ENCODE measurements at places on chromosomes 3 and 15. TPM values are rescaled to one million over a fixed set of nuclear protein-coding genes. Genes with fewer than 3 reads are reported as not detected.

DNA sequence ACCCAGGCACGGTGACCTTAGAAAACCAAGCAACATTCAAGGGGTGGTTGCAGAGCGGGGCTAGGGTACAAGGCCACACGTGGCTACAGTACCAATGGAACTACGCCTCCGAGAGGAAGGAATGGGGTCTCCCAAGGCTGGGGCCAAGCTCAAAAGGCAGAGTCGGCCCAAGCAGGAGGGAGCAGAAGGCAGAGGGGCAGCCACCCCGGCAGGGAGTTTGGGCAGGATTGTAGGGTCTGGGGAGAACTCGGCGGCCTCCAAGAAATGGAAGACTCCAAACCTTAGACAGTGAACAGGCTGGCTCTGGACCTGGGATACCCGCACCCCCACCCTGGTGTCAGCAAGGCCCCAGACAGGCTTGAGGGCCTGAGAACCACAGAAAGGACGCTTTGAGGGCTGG lies 28.7 kb downstream of the ATRIP start:
- no peak overlapping the region for H3K27ac ChIP-seq
- no peaks in the 10 kb centered on the region for H3K36me3 ChIP-seq
- DNase-seq: no peak
- H3K4me1 ChIP-seq: peaks cover 8% of the 10 kb centered on the region

DNA sequence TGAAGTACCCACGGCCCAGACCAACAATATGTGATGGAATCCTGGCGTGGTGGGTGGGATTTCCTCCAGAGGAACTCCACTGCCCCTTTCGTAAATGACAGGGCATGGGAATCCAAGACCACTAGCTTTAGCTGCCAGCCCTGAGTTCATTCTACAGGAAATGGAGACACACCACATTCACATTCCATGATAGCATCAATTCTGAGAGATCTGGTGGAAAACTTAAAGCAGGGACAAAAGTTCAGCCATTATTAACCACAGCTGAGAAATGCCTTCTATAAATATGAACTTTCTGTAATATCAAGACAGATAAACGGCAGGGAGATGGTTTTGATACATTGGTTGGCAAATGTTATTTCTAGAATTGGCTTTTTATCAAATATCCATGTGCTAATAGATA lies 98.2 kb downstream of the FBN1 start:
- no peaks in the 10 kb centered on the region for H3K27me3 ChIP-seq
- DNase-seq: peak; percentile 86
- peak overlapping the region; percentile 79 for H3K27ac ChIP-seq
- peaks cover 16% of the 10 kb centered on the region for H3K4me1 ChIP-seq
- no peaks in the 10 kb centered on the region for H3K36me3 ChIP-seq

Gene ZNF662
- total RNA-seq: 0.53 TPM

DNA sequence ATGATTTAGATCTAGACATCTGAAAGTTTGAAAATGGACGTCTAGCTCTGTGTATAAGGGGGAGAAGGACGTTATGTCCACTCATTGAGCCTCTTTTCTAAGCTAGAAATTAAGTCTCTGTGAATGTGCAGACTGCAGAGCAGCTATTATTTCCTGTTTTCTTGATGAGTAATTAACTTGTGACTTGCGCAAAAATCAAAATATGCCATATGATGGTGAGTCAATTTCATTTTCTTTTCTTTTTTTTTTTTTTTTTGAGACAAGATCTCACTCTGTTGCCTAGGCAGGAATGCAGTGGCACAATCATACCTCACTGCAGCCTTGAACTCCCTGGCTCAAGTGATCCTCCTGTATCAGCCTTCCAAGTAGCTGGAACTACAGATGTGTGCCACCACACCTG lies 14.1 kb downstream of the LACTB start:
- peaks cover 22% of the 10 kb centered on the region for H3K4me1 ChIP-seq
- no peaks in the 10 kb centered on the region for H3K36me3 ChIP-seq
- peak overlapping the region; percentile 80 for H3K27ac ChIP-seq
- H3K27me3 ChIP-seq: no peaks in the 10 kb centered on the region
- no peak overlapping the region for H3K4me3 ChIP-seq

DNA sequence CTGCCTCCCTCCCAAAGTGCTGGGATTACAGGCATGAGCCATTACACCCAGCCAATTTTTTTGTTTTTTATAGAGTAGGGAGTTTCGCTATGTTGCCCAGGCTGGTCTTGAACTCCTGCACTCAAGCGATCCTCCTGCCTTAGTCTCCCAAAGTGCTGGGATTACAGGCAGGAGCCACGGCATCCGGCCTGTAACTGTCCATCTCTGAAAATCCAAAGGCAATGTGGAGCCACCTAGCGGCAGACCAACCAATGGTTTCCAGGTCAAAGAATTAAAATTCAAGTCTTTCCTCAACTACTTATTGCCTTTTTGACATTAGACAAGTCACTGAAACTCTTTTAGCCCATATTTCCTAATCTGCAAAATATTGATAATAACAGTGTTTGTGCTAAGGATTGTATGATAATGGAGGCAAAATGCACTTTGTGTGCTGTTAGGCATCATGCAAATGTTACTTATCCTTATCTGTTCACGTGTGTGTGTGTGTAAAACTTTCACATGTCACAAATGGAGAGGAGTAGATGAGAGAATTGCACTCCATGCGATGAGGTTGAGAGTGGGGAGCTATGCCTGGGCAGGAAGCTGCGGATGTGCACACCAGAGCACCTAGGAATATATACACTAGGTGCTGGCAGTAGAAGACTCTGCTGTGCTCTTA lies 48.7 kb downstream of the COL8A1 start:
- no peak overlapping the region for H3K4me3 ChIP-seq
- no peak for DNase-seq
- no peak overlapping the region for H3K27ac ChIP-seq
- no peaks in the 10 kb centered on the region for H3K27me3 ChIP-seq

Gene KCNMB2
- total RNA-seq: not detected

GRCh38 chr3:185924375-185924774 lies 13.4 kb downstream of the TRA2B start:
- no peaks in the 10 kb centered on the region for H3K27me3 ChIP-seq
- H3K27ac ChIP-seq: no peak overlapping the region
- no peak overlapping the region for H3K4me3 ChIP-seq
- peaks cover 74% of the 10 kb centered on the region for H3K36me3 ChIP-seq
- peaks cover 29% of the 10 kb centered on the region for H3K4me1 ChIP-seq
- DNase-seq: no peak

- no peak for DNase-seq
- no peaks in the 10 kb centered on the region for H3K27me3 ChIP-seq
- H3K4me1 ChIP-seq: no peaks in the 10 kb centered on the region
- H3K27ac ChIP-seq: no peak overlapping the region
- no peaks in the 10 kb centered on the region for H3K36me3 ChIP-seq
Observed at GRCh38 chr3:62261121-62261520, 112.2 kb downstream of the FEZF2 start.

Gene RETNLB
- not detected for total RNA-seq

- DNase-seq: no peak
- no peaks in the 10 kb centered on the region for H3K4me1 ChIP-seq
- H3K27ac ChIP-seq: no peak overlapping the region
- H3K27me3 ChIP-seq: peaks cover 24% of the 10 kb centered on the region
- no peak overlapping the region for H3K4me3 ChIP-seq
Observed at GRCh38 chr15:51285399-51285798, 53.0 kb downstream of the CYP19A1 start.

Gene SCAANT1
- total RNA-seq: not detected

Gene SERINC4
- not detected for total RNA-seq

DNA sequence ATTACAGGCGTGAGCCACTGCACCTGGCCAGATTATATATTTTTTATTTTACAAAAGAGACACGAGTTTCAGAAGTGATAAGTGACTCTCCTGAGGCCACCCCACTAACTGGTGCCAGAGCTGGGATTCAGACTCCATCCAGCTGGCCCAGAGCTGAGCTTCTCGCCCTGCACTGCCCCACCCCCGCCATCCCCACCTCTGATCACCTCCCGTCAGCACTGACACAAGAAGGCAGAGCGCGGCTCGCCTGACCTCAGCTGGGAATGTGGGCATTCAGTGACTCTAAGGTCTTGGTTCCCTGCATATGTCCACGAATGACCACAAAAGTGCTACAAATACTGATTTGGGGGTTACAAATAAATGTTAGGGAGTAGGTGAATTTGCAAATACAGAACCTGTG lies 56.1 kb upstream of the GALNT15 start:
- H3K4me3 ChIP-seq: no peak overlapping the region
- no peak overlapping the region for H3K27ac ChIP-seq
- no peaks in the 10 kb centered on the region for H3K27me3 ChIP-seq
- no peak for DNase-seq
- H3K4me1 ChIP-seq: peaks cover 6% of the 10 kb centered on the region
- H3K36me3 ChIP-seq: no peaks in the 10 kb centered on the region

Measured in astrocyte (in vitro differentiated cells and primary cell).